ENCODE measurements at places on chromosomes 12 and 14.

DNA sequence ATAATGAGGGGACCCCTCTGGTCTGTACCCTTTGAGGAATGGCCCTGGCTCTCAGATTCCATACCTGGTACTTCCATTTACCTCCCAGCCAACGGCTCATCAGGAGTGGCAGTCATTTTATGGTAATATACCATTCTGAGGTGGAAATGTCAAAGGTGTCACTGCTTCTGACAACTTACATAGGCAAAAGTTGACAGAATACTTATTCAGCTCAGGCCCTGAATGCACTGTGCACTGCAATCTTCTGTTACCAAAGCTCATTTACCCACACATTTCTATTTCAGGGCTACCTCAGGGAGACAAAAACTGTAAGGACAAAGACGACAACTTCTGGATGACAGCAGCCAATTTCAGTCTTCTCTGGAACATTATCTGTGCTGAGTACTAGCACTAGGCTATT lies 212.2 kb upstream of the TMEM260 start:
- DNase-seq: no peak

DNA sequence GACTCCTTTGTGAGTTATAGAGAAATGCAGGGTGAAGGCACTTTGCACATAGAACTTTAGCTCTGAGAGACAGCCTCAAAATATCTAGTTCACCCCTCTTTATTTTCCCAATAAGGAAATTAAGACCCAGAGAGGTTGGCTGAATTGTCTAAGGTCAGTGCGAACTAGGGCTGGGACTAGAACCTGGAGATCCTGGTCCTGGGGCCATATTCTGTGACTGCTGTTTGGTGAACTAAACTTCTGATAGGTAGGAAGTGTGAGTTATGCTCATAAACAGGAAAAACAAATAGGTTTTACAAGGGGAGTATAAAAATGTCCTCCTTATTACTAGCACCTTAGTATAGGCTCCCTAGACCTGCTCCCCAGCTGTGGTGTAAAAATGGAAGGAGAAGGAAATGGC lies 53.9 kb downstream of the DAD1 start:
- no peak for DNase-seq

GRCh38 chr12:104480012-104480411 lies 23.3 kb downstream of the CHST11 start:
- DNase-seq: no peak

- DNase-seq: no peak
Observed at GRCh38 chr12:120735181-120735580, 9.6 kb downstream of the ACADS start.

GRCh38 chr14:102545461-102546265 lies 36.1 kb upstream of the ANKRD9 start:
- no peak for DNase-seq

DNA sequence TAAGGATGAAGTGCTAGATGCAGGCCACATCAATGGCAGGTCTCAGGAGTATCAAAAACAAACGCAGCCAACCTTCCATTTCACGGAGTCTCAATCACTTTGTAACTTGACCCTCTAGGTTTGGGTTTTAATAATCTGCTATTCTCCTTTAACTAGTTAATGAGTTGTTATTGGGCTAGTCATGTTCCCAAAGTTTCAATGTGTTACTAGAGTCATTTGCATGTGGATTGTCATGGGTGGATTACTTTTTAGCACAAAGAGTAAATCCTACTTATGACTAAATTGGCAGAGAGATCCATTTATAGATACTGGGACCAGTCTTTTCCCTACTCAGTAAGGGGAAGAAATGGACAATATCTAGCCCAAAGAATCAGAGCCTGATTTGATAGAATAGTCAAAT lies 151.0 kb downstream of the BCAT1 start:
- DNase-seq: no peak

DNA sequence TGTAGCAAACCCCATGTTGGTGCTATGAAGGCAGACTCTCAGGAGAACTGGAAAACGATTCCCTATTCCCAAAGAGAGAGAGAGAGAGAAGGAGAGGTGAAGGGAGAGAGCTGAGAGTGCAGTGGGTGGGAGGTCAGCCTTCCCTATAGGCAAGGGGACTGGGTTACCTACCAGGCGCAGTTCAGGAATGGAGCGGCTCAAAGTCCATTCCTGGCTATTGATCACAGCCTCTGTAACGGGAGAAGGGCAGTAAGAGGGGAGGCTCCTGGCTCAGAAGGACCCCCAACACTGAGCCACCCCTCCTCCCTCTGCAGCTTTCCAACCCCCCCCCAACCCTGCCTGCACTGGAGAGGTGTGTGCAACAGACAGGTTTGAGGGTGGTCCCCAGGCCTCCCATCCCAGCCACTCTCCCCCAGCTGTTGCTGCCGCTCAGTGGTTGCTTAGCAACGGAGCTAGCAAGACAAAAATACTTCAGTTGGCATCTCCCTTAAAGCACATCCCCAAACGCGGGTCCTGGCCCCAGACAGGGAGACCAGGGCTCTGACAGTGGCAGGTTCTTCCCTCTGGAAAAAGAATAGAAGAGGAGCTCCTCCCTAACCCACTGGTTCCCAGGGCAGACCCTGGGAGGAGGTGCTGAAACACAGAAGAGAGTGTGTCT lies 3.2 kb downstream of the AGAP2 start:
- no peak for DNase-seq

DNA sequence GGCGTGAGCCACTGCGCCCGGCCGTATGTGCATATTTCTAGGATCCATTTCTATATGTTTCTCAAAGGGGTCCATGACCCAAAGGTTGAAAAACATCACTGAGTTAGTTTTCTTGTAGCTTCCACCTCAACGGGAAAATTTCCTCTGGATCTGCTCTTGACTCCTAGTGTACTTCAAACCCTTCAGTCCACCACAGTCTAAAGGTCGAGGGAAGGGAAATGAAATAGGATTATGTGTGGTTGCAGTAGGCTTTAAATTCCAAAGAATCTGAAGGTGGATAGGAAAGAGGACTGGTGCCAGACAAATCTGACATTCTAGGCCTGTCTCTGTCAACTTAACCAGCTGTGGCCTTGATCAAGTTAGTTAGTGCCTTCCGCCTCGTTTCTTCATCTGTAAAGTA lies 1.7 kb upstream of the SUOX start:
- DNase-seq: no peak

DNA sequence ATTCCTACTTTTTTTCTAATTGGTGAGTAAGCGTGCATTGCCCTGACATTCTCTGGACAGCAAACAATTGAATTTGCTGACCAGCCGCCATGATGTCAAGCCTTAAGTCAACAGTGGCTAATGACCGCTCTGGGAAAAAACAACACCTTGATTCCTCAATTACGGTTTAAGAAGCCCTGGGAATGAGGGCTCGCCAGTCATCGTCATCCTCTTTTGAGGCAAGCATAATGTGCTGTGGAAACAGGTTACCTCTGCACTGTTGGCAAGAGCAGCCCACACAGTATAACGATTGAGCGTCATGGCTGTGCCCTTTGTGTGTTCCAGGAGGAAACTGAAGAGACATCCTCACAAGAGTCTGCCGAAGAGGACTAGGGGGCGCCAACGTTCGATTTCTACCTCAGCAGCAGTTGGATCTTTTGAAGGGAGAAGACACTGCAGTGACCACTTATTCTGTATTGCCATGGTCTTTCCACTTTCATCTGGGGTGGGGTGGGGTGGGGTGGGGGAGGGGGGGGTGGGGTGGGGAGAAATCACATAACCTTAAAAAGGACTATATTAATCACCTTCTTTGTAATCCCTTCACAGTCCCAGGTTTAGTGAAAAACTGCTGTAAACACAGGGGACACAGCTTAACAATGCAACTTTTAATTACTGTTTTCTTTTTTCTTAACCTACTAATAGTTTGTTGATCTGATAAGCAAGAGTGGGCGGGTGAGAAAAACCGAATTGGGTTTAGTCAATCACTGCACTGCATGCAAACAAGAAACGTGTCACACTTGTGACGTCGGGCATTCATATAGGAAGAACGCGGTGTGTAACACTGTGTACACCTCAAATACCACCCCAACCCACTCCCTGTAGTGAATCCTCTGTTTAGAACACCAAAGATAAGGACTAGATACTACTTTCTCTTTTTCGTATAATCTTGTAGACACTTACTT lies 138.9 kb downstream of the HMGA2 start:
- no peak for DNase-seq

DNA sequence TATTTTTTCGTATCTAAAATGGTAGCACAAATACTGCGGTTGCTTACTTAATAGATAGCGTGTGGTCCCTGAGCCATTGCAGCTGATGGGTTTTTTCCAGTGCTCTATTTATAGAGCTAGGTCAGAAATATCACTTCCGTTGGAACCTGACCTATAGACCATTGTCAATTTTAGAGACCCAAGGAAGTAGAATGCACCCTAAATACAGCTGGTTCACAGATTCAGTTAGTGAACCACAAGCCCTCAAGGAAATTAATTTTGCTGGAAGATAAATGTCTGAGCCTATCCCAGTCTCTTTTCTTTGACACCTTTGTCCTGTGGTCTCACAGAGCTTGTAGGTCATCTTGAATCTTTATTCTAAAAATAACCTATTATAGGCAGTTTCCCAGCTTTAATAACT lies 391.0 kb downstream of the ZFP36L1 start:
- no peak for DNase-seq

DNA sequence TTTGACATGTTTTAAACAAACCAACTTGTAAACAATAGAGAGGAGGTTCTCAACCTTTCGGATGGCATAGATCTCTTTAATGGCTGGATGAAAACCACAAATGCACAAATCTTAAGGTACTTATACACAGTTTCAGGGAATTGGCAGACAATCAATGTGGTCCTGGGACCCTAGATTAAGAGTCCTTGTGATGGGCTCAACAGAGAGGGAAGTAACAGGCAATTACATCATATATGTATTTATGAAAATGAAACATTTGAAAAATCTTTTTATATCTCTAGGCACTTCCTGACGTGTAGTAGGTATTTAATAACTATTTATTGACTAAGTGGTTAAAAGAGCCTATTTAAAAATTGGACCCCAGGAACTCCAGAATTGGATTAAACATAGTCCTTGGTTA lies 897 bp downstream of the ACTR10 start:
- no peak for DNase-seq

DNA sequence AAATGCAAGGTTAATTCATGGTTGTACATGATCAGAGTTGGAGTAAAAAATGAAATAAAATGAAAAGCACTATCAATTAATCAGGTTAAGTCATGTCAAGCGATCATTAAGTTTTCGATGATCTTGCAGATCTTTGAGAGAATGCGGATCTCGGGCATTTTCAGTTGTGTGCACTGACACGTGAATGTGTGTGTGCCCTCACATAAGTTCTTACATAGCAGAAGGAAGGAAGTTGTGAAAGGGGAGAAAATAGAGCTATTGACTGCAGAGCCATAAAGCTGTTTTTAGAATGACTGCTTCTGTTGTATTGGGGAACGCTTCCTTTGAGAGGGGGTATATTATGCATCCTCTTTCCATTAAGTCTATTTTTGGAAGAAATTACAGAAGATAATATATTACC lies 101.3 kb downstream of the HMGA2 start:
- DNase-seq: no peak

DNA sequence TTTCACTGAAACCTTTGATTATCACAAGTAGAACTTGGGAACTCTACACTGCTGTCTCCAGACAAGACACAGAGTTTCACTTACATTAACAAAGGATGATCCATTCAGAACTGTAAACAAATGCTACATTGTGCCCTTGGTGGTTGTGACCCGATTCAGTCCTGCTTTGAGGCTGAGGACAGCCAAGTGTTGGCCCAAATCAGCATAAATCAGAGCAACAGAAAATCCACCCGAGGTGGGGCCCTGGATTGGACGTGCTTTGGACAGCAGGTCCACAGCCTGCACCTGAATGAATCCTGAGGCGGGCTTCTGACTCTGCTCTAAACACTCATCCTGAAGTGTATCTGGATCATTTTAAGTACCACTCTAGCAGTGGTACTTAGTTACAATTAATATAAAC lies 68.8 kb downstream of the PPP2R5C start:
- DNase-seq: no peak

GRCh38 chr14:92633724-92634123 lies 114.7 kb downstream of the LGMN start:
- no peak for DNase-seq

DNA sequence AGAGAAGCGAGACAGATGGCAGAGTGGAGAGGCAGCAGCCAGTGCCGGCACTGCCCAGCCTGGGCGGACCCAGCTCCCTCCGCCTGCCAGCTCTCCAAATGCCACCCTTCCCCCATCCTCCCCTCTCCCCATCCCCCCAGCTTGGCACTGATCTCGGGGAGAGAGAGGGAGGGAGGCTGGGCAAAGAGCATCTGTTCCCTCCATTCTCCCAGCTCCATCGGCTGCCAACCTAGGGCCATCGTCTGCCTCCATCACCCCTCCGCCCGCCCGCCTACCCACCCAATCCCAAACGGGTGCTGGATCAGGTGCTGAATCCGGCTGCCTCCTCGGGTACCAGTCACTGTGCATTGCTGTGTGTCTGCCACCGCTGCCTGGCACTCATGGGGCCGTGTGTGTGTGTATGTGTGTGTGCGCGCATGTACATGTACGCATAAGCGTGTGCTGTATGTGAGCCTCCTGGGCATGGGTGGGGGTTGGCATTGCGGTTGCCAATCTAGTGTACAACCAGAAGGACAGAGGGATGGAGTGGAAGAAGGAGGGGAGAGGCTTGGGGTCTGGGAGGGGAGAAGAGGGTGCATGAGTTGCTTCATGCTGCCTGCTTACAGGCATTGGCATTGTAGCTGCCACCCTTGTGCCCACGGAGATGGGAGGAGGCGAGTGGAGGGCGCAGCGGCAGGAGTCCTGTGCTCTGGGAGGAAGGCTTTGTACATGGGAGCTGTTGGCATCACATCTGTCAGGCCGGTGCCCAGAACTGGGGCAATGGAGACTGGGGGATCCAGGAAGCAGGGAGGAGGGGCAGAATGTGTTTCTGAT lies 38.4 kb downstream of the ZFHX2 start:
- DNase-seq: no peak

- DNase-seq: no peak
Observed at GRCh38 chr12:51891843-51892242, 3.9 kb downstream of the ANKRD33 start.

- no peak for DNase-seq
Observed at GRCh38 chr12:24118668-24119067, 169.2 kb upstream of the SOX5 start.

GRCh38 chr14:96576937-96577336 lies 74.8 kb downstream of the PAPOLA start:
- no peak for DNase-seq

All from SW480 (cell line).